Brain pericyte (primary cell): ENCODE measurements at places on chromosomes 12 and 14.

- no peak for DNase-seq
Measured at GRCh38 chr14:76742966-76743365, 18.3 kb upstream of the VASH1 start.

- DNase-seq = no peak
Measured at GRCh38 chr12:107903341-107904061, 129.0 kb downstream of the ASCL4 start.

- DNase-seq = no peak
Measured at GRCh38 chr14:24443053-24443665, 583 bp upstream of the SDR39U1 start.

DNA sequence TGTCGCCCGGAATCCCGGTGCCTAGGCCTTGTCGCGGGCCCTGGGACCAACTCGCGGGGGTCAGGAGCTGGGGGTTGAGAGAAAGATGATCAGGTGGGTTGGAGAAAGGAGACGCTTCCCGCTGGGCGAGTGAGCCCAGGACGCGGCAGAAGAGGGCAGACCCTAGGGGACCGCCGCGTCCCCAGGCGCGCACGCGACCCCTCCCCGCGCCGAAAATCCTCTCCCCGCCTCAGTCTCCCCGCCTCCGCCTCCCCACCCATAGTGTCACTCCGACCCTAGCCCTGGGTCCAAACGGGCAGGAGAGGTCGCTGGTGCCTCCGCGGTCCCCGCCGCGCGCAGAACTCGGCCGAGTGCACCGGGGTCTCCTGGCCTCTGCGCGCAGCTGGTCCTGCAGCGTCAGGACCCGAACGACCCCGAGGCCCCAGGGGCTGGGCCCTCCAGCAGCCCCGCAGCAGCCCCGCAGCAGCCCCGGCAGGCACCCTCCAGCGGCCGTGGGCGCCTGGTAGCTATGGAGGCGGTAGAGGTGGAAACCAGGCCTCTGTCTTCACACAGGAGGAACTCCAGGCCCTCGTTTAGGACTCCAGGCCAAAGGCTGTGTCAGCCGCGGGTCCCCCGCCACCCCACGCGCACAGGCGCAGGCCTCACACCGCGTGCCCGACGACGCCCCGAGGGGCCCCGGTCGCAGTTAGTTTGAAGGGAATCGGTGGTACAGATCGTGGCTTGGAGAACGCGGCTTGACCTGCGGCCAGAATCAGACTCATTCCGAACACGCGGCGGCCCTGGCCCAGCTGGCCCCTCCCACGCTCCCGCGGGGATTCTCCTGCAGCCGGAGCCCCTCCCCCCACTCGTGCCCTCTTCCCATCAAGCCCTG lies 60.1 kb upstream of the EIF5 start:
- DNase-seq = no peak

- DNase-seq = no peak
Measured at GRCh38 chr14:30440961-30441360, 118.0 kb upstream of the G2E3 start.

- DNase-seq = no peak
Measured at GRCh38 chr14:68955164-68955850, 23.8 kb downstream of the ACTN1 start.

DNA sequence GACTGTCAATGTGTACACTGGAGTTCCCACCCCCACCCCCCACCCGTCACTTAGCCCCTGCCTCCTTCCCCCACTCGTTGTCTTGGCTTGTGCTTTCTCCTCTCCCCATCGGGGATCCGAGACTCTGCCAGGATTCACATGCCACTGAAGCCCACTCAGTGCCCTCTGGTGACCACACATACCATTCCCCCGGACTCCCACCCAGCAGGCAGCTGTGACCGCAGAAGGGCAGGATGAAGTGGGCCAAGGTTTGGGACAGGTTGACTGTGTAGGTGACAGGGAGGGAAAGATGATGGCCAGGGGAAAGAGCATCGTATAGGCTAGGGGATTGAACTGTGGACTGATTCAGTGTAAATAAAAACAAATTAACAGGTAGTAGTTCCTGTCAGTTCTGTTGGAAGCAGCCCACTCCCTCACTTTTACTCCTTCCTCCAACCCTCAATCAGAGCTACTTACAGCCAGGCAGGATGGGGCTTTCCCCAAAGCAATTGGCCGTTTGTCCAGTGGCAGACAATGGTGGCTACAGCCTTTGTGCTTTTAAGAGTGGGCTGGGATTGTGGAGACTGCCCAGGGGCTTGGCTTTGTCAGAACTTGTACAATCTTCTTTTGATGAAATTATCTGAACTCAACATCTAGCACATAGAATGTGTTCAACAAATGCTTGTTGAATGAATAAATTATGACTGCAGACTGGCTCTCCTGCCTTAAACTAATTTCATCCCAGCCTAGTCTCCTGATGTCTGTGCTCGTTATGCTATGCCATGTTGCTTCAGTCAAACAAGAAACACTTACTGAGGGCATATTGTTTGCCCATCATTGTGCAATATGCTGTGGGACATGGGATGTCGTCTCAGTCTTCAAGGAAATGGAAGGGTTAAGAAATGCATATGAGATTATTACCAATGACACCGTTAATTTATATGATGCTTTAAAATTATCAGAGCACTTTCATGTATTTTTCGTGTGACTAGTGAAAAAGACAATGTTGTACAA lies 30.2 kb downstream of the TTC9 start:
- DNase-seq = no peak

DNA sequence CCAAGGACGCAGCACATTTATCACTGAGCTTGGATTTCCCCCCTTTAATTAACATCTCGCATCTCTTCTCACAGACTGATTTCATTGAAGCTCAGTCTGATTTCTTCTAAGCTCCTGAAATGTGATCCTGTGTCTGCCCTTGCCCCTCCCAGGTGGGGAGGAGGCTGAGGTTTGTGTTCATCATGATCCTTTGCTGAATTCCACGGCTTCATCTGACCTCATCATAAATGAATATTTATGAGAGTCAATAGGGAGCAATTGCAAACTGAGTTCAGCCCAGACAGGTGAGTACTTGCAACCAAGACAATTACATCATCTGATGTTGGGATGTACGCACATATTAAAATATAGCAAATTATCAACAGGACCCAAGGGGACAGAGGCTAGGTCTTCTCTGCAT lies 72.4 kb downstream of the MAP1LC3B2 start:
- DNase-seq = no peak

DNA sequence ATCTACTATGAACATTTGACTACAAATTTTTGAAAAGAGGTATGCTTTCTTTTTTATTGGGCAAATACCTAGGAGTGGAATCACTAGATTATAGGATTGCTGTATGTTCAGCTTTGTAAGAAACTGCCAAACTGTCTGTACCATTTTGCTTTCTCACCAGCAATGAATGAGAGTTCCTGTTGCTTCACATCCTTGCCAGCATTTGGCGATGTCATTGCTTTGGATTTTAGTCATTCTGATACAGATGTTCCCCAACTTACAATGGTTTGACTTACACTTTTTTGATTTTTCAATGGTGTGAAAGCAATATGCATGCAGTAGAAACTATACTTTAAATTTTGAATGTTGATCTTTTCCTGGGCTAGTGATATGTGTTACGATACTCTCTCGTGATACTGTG lies 328.7 kb downstream of the RAD51B start:
- no peak for DNase-seq

GRCh38 chr14:102696332-102696731 lies 80.9 kb upstream of the TRAF3 start:
- no peak for DNase-seq

DNA sequence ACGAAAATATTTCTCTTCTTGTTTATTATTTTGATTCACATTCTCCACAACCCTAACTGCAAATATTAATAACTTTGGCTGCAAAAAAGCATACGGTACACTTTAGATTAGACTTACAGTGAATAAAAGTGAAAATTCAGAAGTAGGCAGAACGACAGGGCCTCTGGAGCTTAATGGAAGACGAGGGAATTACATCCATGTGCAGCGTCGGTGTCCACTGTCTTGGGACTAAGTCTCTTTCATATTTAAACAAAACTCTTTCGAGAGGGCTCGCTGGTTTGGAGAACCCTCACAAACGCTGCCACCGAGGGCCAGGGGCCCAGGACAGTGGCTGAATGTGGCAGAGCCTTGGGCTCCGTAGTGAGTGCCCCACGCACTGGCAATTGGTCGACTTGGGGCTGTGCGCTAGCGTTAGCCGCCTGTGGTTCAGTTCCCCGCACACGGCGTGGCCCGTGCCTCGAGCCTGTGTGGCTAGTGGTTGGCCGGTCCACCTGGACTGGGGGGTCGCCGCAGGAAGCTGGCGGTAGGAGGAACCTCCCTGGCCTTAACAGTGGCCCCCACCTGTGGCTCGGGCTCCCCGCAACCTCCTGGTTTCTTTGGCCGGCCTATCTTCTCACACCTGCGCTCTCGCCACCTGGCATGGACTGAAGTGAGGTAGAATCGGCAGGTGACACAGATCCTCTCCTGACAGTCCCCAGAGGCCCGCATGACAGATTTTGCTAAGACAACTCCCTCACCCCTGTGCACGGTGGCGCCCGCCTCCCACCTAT lies 739 bp upstream of the PAX9 start:
- no peak for DNase-seq

GRCh38 chr12:104473374-104473983 lies 16.7 kb downstream of the CHST11 start:
- no peak for DNase-seq

GRCh38 chr12:114655934-114656749 lies 27.8 kb downstream of the TBX3 start:
- DNase-seq = peak; percentile 90

DNA sequence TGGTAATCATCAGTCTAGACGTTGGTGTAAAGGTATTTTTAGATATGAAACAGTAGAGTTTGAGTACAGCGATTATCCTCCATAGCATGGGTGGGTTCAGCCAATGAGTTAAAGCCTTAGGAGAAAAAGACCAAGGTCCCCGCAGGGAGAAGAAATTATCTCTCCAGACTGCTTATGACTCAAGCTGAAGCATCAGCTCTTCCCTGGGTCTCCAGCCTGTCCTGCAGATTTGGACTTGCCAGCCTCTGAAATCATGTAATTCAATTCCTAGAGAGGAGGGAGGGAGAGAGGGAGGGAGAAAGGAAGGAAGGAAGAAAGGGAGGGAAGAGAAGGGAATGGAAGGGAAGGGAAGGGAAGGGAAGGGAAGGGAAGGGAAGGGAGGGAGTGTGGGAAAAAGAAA lies 12.0 kb upstream of the DTX1 start:
- no peak for DNase-seq

DNA sequence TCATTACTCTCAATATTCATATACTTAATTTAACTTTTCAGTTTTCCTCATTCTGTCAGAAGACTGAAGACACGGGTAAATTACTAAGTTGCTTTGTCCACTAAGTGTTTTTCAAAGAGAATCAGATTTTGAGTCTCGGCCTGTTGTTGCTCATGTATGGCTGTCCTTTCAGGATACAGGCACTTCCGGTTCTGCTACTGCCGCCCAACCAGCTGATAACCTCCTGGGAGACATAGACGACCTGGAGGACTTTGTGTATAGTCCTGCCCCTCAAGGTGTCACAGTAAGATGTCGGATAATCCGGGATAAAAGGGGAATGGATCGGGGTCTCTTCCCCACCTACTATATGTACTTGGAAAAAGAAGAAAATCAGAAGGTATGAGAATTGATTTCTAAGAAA lies 28.3 kb upstream of the TEAD4 start:
- DNase-seq = no peak

- no peak for DNase-seq
Measured at GRCh38 chr12:124747426-124748161, 116.1 kb downstream of the SCARB1 start.

DNA sequence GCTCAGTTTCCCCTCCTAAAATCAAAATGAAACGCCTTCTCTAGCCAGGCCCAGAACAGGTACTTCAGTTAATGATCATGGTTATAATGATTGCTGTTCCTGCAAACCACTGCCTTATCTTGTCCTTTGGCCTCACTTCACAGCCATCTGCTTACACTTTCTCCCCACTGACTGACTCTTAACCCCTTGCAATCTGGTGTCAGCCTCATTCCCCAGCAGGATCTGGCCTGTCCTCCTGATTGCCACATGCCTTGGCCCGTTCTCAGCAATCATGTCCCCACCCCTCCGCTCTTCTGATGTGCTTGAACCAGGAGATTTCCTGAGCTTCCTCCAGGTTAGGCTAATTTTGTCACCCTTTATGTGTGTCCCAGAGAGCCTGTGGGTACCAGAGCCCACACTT lies 64.5 kb downstream of the KCNA1 start:
- no peak for DNase-seq

GRCh38 chr12:47458279-47458678 lies 247.6 kb downstream of the RPAP3 start:
- no peak for DNase-seq

- DNase-seq = no peak
Measured at GRCh38 chr14:96727980-96728717, 69.0 kb upstream of the VRK1 start.

DNA sequence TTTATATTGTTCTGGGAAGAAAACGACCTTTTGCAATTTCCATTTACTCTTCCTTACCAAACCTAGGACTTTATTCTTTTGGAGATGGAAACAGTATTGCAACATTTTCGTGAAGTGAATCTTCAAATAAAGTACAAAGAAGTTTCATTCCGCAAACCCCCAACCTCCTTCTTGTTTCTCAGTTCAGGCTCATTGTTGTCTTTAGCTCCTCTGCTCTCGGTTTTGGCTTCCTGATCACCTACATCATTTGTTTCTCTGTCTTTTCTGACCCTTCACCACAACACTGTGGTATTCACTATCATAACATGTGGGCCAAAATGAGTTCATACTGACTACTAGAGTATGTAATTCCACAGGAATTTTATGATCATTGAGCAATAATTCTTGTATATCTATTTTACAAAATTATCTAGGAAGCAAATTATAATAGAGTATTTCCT lies 266.8 kb downstream of the ADAMTS20 start:
- DNase-seq = peak; percentile 75

- no peak for DNase-seq
Measured at GRCh38 chr12:11771356-11771755, 121.9 kb downstream of the ETV6 start.

- no peak for DNase-seq
Measured at GRCh38 chr14:103204852-103205540, 81.7 kb downstream of the TNFAIP2 start.

- no peak for DNase-seq
Measured at GRCh38 chr12:109711596-109712461, 1.8 kb upstream of the FAM222A start.

- no peak for DNase-seq
Measured at GRCh38 chr14:95211721-95212504, 54.6 kb upstream of the DICER1 start.

- no peak for DNase-seq
Measured at GRCh38 chr12:62683776-62684569, 217.3 kb downstream of the MON2 start.

- DNase-seq = no peak
Measured at GRCh38 chr12:25986180-25986579, 27.7 kb downstream of the RASSF8 start.

DNA sequence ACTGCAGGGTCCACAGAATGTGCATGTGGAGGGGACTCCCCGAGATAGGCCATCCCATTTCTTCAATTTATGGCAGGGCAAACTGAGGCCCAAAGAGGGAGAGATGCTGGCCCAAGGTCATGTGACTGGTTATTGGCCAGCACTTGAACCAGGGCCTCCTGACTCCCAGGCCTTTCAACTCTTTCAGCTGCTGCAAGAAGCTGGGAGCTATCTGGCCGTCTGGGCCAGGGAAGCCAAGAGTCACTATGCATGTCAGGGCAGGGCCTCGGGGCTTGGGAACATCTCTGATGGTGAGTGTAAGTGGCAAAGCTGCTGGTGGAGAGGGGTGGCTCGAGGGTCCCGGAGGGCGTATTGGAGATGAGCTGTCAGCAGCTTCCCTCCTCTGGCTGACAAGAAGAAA lies 9.5 kb upstream of the LTBP2 start:
- no peak for DNase-seq
